Stimulated activated CD4-positive, alpha-beta T cell treated with anti-CD3 and anti-CD28 coated beads, Interleukin-1b, Interleukin-23, amount 100 ng/mL, for 1 hour (primary cell): ENCODE measurements at places on chromosomes 4 and X.

DNA sequence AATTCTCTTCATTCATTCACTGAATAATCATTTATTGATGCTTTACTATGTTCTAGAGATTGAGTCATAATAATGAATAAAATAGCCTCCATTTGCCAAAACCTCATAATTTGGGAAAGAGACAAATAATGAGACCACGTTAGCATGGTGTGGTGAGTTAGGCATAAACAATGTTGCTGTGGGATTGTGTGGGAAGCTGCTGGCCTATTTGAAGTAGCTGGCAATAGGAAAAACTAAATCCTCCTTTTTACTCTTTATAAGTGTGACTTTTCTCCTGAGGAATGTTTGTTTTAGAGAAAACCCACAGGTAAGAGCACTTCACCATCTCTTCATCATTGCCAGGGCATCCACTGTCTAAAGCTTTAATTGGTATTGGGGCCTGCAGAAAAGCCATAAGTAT lies 95.3 kb downstream of the AREG start:
- DNase-seq = no peak

GRCh38 chrX:106306391-106306947 lies 138.4 kb downstream of the PWWP3B start:
- DNase-seq = no peak

- DNase-seq = no peak
These were observed 7.9 kb upstream of the NALF2 start for GRCh38 chrX:69496183-69496582.

DNA sequence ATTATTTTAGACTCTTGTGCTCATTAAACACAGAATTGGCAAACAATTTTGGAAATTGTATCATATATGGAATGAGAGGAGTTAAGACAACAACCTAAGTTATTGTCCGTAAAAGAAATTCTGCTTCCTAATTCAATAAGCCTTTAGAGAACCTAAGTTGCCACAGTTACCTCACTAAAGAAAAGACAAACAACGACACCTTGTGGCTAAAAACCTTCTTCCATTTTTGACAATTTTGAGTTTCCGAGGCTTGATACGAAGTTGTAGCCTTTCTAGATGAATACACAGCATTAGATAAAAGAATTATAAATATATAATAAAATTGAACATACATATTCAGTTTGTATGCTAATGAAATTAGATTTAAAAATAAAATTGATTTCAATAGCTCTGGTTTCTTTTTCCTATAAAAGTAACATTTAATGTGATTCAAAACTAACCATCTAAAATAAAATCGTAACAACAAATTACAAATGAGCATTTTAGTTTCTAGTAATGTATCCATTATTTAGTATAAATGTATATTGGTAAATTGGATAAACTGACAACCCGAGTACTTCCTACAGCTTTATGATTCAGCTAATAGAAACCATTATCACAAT lies 275.1 kb downstream of the GPM6A start:
- no peak for DNase-seq

- DNase-seq = no peak
These were observed 20.1 kb downstream of the C4orf36 start for GRCh38 chr4:86872135-86872534.

DNA sequence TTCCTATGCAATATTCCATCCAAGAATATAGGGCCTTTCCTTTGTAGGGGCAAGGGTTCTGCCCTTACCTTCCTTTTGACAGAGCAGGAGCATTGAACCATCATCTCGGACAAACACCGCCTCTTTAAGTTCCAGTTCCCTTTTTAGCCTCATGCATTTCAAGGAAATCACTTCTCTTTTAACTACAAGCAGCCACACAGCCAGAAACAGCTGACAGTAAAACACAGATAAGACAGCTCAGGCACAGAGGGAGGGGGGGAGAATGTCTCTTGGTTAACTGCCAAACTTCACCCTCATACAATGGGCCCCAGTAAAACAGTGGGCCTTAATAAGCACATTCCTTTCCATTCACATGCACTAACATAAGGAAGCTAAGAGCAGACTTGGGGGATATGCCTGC lies 648.3 kb downstream of the GABRG1 start:
- no peak for DNase-seq

DNA sequence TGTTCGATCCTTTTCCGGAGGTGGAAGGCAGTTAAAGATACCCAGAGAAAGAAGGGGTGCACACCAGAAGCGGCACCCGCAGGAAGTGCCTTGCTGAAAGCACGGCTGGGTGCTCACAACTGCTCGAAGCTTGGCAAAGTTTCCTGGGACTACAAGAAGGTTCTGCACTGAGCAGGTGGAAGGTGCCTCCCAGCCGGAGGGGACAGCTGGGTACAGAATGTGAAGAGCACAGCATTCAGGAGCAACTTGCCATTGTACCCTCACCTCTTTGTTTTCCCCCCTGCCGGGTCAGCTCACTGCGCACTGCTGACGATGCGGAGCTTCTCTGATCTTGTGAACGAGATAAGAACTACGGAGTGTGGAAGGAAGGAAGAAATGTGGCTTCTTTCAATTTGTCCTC lies 289.2 kb downstream of the FBXW7 start:
- no peak for DNase-seq

DNA sequence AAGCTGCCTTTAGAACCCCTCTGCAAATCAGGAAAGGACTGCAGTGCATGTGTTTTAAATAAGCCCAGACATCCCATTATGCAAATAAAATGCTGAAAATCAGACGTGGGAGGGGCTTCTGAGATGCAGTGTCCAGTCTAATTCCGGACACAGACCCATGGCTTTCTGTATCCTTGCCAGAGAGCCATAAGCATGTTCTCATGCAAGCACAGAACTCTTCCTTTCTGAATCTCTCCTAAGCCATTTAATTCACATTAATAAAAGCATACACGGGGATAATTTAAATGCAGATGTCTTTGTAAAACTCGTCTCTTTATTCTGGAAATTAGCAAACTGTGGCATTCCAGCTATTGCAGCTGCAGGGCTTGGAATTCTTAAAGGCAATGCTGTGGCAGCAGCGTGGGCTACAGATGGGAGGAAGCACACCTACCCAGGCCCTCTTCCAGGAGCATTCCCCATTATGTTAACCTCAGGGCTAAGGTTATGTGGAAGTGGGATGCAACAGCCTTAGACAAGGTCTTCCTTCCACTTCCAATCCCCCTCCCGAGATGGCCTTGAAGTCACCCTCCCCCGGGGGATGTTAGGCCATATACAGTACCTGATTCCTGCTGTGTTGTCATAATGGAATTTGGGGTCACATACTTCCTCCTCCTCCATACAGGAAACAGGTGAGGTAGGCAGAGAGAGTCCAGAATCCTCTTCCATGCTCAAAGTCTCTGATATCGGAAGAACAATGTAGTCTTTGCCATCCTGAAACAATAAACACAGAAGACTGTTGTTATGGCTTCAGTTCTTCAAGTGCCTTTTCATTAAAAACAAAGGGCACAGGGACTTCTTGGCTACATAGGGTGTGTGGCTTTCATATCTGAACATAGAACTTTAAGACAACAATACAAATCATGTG lies 38.1 kb downstream of the KDR start:
- no peak for DNase-seq

- no peak for DNase-seq
These were observed 274.7 kb upstream of the AGTR2 start for GRCh38 chrX:115895678-115896329.

DNA sequence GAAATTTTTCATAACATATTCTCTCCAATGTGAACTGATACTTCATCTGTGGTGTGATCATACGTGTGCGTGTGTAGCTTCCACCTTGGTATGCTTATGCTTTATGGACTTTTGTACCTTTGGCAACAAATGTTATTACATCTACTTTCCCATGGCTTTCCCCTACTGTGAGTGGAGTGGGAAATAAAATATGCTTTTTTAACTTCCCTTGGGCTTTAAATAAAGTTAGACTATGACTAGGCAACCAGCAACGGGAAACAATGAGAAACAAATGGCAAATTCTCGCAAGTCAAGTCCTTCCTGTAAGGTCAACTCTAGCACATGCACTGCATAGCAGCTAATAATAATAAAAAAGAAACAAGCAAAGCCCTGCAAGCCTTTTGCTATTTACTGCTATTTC lies 205.0 kb upstream of the PDE5A start:
- no peak for DNase-seq

GRCh38 chr4:93178279-93178678 lies 650.3 kb upstream of the ATOH1 start:
- no peak for DNase-seq

GRCh38 chr4:30832639-30833038 lies 112.5 kb downstream of the PCDH7 start:
- no peak for DNase-seq

GRCh38 chr4:25484243-25484721 lies 107.2 kb downstream of the ANAPC4 start:
- no peak for DNase-seq

GRCh38 chr4:11455201-11455835 lies 26.6 kb upstream of the HS3ST1 start:
- DNase-seq = no peak

DNA sequence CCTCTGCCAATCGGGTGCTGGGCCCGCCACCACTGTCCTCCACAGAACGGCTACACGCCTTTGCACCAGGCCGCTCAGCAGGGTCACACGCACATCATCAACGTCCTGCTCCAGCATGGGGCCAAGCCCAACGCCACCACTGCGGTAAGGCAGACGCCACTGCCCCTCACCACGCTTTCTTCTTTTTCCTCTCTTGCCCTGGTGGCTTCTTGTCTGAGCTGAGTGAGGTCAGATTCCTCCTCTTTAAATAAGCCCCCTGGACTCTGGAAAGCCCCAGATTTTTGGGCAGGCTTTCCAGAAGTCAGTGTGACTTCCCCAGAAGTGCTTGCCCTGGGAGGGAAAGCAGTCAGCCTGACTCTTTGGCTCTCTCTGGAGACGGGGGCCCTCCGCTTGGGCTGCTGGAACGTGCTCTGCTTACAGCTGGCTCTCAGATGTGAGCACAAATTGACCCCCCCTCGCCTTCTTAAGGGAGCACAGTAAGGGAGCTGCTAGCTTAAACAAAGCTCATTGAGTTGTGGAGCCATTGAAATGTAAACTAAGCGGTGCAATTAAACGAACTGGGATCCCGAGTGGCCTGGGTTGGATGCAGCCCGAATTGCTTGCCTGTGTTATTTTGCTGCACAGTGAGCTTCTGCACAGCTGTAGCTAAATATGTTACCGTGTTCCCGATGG lies 243.1 kb downstream of the ANK2 start:
- DNase-seq = no peak

- DNase-seq = no peak
These were observed 54.4 kb downstream of the CBR4 start for GRCh38 chr4:168955674-168956073.
